Vagina (tissue), 2 donors: ENCODE measurements at places on chromosomes 6 and 20.

DNA sequence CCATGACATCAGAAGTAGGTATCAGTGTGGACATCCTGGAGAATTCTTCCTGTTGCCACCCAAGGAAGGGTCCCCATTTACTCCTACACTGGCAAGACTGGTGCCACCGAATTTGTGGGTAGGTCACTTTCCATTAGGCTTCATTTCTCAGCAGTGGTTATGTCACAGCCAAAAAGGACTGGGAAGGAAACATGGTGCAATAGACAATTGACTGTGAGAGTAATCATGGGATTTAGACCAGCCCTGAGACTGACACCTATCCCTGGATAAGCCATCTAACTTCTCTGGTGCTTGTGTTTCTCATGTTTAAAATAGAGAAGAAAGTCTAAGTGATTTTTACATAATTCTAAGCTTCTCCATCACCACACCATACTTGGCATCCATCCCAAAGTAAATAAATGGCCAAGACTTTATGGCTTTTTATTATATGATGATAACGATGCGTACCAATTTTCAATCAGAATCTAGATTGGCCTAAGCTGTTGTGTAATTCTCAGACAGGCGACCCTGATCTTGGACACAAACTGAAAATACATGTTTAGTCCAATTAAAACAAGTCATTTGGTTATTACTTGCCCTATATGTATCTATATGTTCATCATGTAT is 10.2 kb downstream of the SMPDL3A start:
- no peak for DNase-seq

DNA sequence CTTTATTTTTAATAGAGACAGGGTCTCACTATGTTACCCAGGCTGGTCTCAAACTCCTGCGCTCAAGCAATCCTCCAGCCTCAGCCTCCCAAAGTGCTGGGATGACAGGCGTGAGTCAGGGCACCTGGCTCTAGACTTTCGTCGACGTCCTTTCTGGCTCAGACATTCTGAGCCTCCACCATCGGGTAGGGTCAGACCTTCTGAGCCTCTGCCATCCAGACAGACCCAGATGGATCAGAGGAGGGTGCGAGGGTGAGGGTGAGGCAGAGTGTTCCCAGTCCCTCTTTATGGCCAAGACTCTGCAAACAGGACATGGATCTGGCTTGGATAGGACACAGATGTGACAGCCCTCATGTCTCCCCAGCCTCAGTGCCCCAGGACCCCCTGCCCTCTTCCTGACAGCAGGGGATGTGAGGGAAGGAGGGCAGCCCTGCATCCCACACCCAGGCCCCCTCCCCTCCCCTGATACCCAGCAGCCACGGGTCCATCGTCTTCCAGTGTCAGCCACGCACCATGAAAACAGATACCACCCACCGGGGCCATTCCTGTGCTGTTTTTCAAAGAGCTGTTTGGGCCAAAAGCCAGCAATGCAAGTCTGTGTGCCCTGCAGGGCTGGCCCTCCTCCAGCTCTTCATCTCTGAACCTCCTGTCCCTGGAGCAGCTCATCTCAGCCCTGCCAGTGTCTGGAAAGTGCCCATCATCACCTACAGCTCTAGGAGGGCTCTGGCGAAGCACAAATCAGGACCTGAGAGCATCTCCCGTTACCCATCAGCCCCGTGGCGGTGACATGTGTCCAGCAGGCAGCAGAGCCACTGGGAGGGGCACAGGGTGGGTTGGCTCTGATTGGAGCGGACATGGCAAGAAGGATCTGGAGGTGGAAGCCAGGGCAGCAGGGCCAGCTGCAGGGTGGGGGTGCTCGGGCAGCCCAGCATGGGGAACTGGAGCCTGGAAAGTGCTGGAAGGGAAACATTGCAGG is 208.4 kb downstream of the PREX1 start:
- DNase-seq = no peak

- DNase-seq = no peak
These were observed 220.9 kb upstream of the RNF217 start for GRCh38 chr6:124741341-124741740.

- no peak for DNase-seq
These were observed 5.3 kb upstream of the SERPINB6 start for GRCh38 chr6:2976571-2977085.

DNA sequence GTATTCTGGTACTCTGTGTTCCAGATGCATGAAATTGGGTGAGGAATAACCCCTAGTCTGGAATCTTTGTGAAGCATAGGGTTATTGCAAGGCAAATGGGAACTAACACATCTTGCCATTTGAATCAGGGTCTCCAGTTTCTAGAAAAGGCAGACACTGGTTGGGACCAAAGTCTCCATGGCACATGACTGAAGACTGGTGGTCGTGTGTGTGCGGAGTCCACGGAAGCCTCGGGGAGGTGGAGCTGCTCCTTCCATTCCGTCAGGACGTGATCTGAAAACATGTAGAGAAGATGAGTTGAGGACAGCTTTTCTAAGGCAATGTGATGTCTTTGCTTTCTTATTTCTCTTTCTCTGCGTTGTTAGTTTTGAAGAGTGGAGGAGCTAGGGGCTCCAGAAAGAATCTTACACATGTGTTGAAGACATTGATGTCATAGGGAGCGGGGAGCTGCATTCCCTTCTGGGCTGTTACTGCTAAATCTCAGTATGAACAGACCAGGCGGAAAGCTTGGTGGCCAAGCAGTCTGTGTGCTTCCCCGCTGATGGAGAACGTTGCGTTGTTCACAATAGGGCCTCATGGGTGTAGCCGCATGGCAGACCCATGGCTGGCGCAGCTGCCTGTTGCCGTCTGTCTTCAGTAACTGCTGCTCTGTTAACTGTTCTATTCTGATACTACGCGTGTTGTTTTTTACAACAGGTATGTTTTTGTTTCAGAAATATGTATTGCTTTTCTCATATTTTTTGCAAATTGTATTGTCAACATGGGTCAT is 4.8 kb upstream of the SLC17A9 start:
- no peak for DNase-seq

DNA sequence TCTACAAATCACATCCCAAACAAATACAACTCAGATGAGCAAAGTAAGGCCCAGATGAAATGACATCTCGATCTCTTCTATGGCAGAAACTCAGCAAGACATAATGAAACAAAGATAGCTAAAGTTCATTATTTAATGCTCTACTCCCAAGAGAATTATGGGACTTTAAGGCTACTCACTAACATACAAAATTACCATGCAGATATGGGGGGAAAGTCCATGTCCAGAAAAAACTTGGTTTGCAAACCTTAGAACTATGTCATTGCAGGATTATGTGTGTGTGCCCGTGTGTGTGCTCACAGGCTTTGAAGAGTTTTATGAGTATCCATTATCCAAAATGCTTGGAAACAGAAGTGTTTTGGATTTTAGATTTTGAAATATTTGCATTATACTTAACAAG is 34.0 kb downstream of the AKIRIN2 start:
- DNase-seq = no peak

- no peak for DNase-seq
These were observed 129.8 kb upstream of the TIAM2 start for GRCh38 chr6:154865291-154865690.

DNA sequence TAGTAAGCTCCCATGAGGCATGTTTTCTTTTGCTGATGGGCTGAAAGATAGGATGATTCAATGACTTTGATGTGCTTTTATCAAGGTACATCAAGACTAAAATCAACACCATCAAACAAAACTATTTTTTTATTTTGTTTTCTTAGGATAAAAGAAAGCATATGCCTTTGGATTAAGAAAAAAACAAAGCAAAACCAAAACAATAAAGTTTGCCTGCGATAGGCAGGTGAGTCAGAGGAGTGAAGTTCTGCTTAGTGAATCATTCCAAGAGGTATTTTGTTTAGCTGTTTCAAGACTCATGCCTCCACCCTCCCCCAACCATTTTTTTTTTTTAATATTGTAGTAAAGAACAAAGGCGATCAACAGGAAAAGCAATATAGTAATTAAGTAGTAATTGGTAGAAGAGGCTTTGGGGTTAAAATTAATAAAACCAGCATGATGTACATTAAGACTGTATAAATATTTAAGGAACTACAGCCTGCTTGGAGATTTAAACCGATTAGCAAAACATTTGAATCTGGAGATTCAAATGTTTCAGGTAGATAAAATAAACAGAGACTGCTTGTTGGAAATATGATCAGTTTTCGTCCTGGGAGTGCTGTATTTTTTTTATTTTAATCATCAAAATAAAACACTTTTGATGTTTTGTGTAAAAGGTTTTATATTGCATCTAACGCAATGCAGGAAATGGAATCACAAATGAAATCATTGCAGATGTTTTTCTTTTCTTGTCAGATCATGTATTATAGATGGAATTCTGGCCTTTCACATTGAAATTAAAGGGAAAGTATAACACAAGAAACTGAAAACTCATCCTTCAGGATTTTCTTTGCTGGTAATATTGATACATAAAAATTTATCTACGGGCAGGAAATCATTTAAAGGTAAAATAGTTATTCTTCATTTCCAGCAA is 482.3 kb upstream of the MANEA start:
- no peak for DNase-seq

DNA sequence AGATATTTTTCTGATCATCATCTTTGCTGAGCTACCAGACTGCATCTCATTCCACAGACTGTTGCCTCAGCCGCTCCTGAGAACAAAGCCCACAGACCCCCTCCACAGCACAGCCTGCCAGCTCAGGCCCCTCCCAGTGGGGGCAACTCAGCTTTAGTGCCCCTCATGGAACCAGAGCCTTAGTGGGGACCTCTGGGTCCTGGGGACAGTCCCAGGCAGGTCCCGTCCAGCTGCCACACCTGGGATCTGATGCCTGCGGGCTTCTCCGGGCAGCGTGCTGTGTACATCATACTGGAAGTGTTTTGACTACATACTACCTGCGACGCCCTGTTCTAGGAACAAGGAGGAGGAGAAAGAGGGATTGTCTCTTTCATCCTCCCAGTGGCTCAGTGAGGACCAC is 38.3 kb upstream of the QKI start:
- DNase-seq = no peak

DNA sequence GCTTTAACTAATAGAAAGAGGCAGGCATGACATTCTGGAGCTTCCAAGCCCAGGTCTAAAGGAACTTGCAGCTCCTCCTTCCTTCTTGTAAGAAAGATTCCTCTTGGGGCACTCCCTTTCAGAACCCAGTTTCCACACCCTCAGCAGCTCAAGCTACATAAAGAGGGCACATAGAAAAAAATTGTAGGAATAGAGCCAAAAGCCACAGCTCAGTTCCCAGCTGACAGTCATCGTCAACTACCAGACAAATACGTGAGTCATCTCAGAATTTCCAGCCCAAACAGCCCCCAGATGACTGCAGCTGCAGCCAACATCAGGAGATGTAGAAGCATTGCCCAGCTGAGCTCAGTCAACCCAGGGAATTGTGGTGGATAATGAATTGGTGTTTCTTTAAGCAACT is 349.8 kb upstream of the ARID1B start:
- no peak for DNase-seq

DNA sequence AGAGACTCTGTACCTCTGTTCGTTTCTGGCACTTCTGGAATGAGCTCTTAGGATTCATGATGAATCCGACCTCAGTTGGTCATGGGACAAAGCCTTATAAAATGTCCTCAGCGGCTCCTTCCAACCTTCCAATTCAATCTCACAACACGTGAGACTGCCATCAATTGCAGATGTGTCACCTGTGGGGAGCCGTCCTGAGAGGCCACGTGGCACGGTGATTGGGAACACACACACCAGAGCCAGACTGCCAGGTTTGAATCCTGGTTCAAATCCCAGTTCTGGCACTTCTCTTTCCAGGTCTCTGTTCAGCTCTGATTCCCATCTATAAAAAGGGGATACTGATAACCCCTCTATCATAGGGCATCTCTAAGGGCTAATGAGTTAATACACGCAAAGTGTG is 124.5 kb downstream of the ANKRD60 start:
- DNase-seq = no peak

DNA sequence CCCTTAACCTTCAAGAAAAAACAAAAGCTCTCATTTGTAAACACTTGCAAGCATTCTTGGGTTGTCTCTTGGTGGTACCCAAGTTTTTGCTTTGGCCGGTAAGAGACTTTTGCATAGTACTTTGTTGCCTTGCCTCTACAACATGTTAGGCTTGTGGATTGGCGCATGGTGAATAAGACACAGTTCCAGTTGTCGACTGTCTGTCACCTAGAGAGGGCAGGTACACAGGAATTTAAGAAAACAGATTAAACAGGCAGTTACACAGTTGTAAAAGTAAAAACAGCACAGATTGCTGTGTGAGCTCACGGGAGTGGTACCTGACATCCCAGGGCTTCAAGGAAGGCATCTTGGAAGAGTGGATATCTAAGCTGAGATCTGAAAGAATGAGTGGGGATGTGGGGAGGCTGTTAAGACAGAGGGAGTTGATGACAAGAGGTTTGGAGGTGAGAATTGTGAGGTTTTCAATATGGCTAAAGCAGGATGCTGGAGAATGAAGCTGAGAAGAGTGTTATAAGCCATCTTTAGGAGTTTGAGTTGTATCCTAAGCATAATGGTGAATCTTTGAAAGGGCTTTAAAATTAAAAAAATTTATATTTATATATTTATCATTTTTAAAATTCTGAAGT is 19.2 kb downstream of the UTRN start:
- no peak for DNase-seq

- no peak for DNase-seq
These were observed 16.5 kb upstream of the SNX3 start for GRCh38 chr6:108277295-108277694.

DNA sequence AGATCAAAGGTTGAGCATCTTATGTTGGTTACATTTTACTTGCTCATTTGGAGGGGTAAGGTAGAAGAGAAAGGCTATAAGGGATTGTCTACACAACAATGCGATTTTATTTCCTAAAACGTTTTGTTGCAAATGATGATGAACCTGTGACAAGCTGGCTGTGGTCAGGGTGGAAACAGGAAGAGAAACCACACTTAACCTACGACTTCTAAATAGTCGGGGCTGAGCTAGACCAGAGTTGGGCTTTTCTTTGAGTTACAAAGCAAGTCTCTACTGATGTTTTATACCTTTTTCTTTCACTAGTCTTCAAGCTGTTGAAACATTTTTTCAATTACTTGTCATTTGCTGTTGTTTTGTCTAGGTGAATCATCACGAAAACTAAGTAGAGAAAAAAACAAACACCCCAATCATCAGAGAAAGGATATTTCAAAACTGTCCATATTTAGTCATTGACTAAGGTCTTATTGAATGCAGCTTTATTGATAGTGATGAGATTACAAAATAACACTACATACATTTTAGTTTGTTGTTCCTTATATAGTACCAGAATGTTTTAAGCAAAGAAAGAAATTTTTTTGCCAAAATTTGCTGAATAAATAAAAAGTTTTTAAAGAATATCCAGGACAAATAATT is 18.0 kb downstream of the KLHL31 start:
- DNase-seq = no peak

DNA sequence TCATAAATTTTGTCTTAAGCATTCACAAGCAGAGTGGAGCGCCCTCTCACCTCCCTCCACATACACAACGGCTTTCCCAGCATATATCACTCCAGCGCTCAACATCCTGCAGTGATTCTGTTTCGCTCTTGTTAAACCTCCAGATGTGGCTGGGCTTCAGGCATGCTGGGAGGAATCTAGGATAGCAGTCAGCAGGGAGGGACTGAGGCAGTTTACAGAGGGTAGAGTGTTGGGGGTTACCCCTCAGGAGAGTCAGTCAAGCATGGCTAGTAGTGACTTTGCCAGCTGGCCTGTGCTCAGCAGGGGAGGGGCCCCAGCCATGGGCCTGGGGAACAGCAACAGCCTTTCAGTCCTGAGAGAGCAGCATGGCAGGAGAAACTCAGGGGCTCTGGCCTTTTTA is 161.4 kb upstream of the FLRT3 start:
- DNase-seq = no peak

GRCh38 chr6:106281088-106281487 is 44.5 kb downstream of the ATG5 start:
- DNase-seq = no peak

- no peak for DNase-seq
These were observed 17.7 kb downstream of the DHX35 start for GRCh38 chr20:38979842-38980241.

- DNase-seq = no peak
These were observed 805.9 kb upstream of the CITED2 start for GRCh38 chr6:140180306-140180705.
